ENCODE measurements at places on chromosomes 3 and 15.

- DNase-seq, result no peak
Observed at GRCh38 chr3:71573181-71573580, 10.3 kb downstream of the FOXP1 start.

GRCh38 chr15:66224946-66225345 is 28.6 kb downstream of the MEGF11 start:
- no peak for DNase-seq

- peak; percentile 29 for DNase-seq
Observed at GRCh38 chr15:60798821-60799220, 319.9 kb upstream of the ICE2 start.

- DNase-seq, result peak; percentile 45
Observed at GRCh38 chr3:160486459-160486869, 36.9 kb upstream of the TRIM59 start.
